WERI-Rb-1 (cell line): ENCODE measurements at places on chromosomes 5 and 9.

GRCh38 chr5:133311176-133311575 is 259.4 kb downstream of the HSPA4 start:
- no peak for DNase-seq

- DNase-seq, result no peak
These were observed 45.2 kb downstream of the ANKDD1B start for GRCh38 chr5:75656311-75657003.

DNA sequence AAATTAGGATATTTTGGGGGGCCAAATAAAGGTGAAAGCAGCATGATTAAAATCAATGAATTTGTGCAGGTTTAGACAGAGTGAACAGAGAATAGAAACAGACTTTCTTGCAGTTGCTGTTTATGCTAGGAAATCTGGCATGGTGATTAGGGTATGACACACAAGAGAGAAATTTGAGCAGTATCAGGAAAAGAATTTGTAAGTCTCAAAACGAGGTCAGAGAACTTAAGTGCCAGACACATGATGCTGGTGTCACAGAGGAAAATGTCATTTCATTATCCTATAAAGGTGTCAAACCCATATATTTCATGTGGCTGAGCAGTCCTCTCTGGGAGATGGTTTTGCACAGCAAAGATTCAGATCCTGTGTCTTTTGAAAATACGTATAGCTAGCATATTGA is 15.7 kb downstream of the LVRN start:
- no peak for DNase-seq

GRCh38 chr5:126808521-126808988 is 31.6 kb downstream of the LMNB1 start:
- no peak for DNase-seq

- no peak for DNase-seq
These were observed 6.0 kb downstream of the RAPGEF6 start for GRCh38 chr5:131628990-131629389.

- DNase-seq, result no peak
These were observed 162.7 kb downstream of the SYK start for GRCh38 chr9:90964101-90965020.

DNA sequence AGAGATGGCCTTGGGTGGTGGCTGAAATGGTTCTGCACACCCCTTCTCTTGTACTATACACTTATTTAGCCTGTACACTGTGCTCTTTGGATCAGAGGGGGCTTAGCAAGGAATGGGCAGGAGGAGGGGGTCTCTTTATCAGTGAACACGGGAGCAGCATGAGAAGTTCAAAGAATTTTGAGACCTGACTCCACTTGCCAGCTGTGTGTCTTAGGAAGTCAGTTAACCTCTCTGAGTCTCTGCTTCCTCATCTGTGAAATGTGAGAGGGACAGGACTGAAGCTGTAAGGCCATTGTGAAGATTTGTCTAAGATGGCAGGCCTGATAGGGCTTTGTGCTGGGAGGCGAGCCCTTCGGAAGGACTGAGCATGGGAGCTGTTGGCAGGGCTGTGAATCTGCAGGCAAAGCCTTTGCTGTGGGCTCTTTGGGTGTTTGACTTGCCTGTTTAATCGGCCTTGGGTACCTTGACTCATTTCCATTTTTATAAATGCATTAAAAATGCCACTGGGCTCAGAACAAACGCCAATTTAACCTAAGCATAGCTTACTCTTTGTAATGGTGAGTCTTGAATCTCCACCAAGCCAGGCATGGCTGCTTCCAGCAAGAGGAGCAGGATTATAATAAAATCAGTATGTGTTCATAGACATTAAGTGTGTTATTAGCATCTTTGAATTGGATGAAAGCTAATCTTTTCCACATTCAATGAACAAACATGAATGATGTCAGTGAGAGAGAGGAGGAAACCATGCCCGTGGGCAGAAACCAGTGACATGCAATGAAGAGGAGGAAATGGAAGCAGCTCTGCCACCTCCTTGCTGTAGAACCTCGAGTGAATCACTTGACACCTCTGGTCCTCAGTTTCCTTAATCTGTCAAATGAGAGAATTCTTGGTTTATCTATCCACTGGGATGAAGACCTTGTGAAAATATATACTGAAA is 89.4 kb downstream of the MACROH2A1 start:
- DNase-seq, result no peak

GRCh38 chr9:21852754-21853153 is 50.3 kb downstream of the MTAP start:
- no peak for DNase-seq
